NCI-H1436 treated with DMSO at 0.1 percent for 48 hours (cell line): ENCODE measurements at places on chromosomes 12 and 14.

DNA sequence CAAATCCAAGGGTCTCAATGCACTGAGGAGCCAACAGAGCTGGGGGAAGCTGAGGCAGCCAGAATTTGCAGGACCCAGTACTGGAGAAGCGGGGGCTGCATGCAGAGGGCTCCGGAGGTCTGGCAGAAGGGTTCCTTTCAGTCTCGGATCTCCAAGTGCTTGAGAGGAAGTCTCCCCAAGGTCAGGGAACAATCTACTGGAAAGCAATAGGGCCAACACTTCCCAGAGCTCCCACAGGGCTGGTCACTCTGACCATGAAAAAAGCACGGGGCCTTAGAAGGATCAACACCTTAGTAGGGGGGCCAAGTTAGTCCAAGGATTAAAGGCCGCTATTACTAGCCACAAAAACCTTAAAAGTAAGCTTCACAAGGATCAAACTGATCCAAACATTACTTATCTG is 31.7 kb downstream of the SPPL3 start:
- no peak for DNase-seq

- no peak for DNase-seq
Observed at GRCh38 chr12:88298761-88299242, 156.7 kb downstream of the TMTC3 start.

- no peak for DNase-seq
Observed at GRCh38 chr14:69610020-69610873, 1.1 kb upstream of the SUSD6 start.

DNA sequence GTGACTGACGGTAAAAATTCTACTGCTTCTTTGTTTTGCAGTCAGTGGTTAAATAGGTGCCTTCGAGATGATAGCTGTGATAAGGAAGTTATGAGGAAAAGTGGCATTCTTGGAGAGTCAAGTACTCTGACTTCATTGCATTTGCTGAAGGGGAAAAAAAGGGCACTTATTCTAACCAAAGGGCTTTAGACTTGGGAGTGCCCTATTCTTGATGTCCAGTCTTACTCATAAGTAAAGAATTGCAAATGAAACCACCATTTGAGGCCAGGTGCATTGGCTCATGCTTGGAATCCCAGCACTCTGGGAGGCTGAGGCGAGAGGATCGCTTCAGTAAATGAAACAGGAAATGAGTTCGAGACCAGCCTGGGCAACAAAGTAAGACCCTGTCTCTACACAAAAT is 40.3 kb downstream of the BRAP start:
- no peak for DNase-seq

GRCh38 chr12:114562654-114563053 is 121.3 kb downstream of the TBX3 start:
- DNase-seq, result no peak

GRCh38 chr12:43428088-43428600 is 123.9 kb downstream of the ADAMTS20 start:
- DNase-seq, result no peak

DNA sequence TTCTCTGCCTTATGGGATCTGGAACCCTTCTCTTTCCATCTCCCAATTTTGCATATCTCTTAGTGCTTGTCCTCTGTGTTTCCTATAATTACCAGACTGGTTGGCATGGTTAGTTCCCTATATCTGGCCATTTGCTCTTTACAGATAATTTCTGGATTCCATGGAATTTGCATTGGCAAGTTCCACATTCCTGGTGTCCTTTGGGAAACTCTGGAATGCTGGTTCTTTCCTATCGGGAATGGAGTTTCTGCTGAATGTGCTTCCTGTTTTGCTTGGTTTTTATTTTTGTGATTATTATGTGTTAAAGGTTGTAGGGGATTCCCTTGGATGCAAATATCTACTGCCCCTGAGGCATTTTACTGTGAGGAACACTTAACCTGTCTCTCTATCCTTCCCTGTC is 193.0 kb upstream of the BTG1 start:
- no peak for DNase-seq

- DNase-seq, result no peak
Observed at GRCh38 chr12:117564881-117565280, 203.5 kb upstream of the NOS1 start.

- DNase-seq, result no peak
Observed at GRCh38 chr12:109680264-109681005, 33.2 kb upstream of the FAM222A start.

- DNase-seq, result no peak
Observed at GRCh38 chr12:108423486-108423885, 84.4 kb upstream of the CMKLR1 start.

GRCh38 chr12:93484315-93484981 is 17.1 kb downstream of the MRPL42 start:
- DNase-seq, result no peak
